ENCODE measurements at places on chromosomes 5 and 9. TPM values are rescaled to one million over a fixed set of nuclear protein-coding genes. Genes with fewer than 3 reads are reported as not detected.

The PGM5 gene
- total RNA-seq: 30.5 TPM

The SPINK6 gene
- total RNA-seq: not detected

The MARCOL gene
- not detected for total RNA-seq

The DMRT3 gene
- total RNA-seq: not detected

The WDR31 gene
- not detected for total RNA-seq

DNA sequence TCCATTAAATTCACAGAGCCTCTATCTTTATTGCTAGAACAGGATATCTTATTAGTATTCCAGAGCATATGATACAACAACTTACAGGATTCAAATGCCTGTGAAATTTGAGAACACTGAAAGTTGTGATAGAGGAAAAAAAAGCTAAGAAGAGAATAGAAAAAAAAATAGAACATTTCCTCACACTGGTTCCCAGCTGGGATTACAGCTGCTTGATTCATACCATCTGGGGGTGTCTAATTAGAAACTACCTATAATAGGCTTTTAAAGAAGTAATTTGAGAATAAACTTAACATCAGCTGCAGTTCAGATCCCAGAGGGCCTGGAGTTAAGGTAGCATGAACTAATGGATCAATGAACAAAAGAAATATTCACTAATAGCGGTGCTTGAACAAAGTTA lies 922.0 kb downstream of the CDH12 start:
- DNase-seq: no peak

- DNase-seq: no peak
These were observed 285.3 kb downstream of the ENC1 start for GRCh38 chr5:74355041-74355824.

DNA sequence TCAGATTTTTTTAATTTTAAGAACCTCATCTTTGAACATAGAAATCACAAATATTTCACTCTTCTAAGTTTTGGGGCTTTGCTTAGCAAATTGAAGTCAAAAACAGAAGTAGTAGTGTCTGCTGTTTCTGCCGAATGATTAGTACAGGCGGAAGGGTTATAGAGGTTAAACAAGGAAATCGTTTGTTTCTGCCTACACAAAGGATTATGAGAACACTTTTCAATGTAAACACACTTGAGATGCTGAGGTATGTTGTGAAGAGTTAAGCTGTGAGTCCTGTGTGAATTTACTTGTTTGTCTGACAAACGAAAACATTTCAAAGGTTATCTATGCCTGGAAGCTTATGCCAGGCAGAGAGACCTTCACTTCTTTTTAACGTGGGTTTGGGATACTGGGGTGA lies 224.8 kb downstream of the CETN3 start:
- no peak for DNase-seq

DNA sequence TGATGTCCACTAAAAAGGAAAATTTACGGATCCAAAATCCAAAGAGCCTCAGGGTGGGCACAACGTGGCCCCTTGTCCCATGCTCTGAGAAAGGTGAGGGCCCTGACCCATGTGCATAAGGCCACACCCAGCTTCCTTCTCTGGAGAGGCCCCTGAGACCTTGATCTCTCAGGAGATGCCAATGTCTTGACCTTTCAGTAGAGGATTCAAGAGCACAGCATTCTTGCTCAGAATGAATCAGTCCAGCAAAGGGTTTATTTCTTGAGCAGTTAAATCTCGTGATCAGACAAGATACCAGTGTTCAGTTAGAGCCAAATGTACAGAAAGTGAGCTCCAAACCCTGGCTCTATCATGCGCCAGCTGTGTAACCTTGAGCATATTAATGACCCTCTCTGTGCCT lies 115.9 kb upstream of the DAPK1 start:
- no peak for DNase-seq

GRCh38 chr5:124264499-124264898 lies 481.9 kb downstream of the ZNF608 start:
- no peak for DNase-seq

DNA sequence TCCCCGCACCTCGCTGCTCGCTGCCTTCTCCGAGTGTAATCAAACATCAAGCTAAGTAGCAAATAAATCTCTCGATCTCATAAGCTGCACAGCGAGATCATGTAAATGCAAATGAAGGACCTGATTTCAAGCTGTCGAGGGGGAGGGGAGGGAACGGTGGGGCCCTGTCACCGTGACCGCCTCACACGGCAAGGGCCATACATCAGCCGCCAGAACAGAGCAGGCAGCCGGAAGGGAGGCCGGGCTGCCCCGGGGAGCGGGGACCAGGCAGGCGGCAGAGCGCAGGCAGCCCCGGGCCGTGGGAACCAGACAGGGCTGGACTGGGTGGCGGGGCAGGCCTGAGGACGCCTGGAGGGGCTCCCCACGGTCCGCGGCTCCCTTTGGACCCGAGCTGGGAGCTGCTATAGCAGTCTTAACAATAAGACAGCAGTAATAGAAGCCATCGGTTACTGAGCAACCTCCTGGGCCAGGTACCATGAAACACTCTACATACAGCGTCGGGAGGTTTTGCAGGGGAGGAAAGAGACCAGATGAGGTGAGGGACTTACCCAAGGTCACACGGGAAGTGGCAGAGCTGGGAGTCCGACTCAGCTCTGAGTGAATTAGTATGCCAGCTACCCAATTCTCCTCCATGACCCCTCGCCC lies 76.8 kb downstream of the CFAP77 start:
- DNase-seq: no peak

GRCh38 chr9:112495614-112496013 lies 9.0 kb downstream of the KIAA1958 start:
- DNase-seq: no peak

- no peak for DNase-seq
These were observed 495.9 kb downstream of the CSNK1G3 start for GRCh38 chr5:124007675-124008398.

DNA sequence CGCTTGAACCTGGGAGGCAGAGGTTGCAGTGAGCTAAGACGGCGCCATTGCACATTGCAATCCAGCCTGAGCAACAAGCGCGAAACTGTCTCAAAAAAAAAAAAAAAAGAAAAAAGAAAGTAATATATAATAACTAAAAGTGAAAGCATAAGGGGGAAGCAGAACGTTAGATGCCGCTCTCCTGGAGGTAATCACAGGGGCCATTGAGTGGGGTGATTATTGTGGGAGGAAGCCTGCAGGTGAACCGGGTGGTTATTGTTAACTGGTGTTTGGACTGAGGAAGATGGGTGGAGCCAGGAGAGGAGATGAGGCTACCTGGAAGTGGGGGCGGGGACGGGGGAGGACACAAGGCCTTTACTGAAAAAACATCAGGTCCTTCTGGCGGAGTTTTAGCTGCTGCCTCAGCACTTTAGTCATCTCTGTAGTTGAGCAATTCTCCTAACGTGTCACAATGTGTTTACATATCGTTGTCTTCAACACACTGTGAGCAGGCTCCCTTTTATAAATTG lies 5.3 kb upstream of the TJP2 start:
- DNase-seq: peak; percentile 73

DNA sequence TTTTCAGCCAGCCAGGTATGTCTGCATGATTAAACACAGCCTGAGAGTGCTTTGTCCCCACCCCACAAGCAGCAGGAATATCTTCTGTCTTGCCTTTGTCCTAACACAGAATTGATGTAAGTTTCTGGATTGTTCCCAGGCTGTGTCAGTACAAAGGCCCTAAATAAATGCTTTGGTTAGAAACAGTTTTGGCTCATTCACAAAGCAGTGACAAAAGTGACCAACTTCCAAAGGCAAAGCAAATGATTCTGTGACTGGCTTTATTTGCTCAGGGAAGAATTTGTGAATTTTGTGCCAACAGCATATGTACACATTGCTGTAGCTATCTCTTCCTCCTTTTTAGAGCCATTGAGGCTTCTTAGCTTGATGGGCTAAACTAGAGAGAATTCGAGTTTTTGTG lies 133.7 kb downstream of the PLPPR1 start:
- no peak for DNase-seq

GRCh38 chr5:168679515-168679920 lies 100.3 kb upstream of the PANK3 start:
- peak; percentile 58 for DNase-seq
